ENCODE measurements at places on chromosomes 6 and 20. TPM values are rescaled to one million over a fixed set of nuclear protein-coding genes. Genes with fewer than 3 reads are reported as not detected.

The ECT2L gene
- 1.5 TPM for total RNA-seq

The CNKSR3 gene
- 15.6 TPM for total RNA-seq

The AGER gene
- 12.4 TPM for total RNA-seq

The MRPS10 gene
- 7.6 TPM for total RNA-seq

The TPD52L1 gene
- 50.9 TPM for total RNA-seq

Measured in uterus (tissue), 4 donors.